Body of pancreas (tissue), 4 donors: ENCODE measurements at places on chromosomes 1 and 21.
A peak's percentile ranks its signal among the peaks of the same experiment; 100 is the strongest.

- DNase-seq: no peak
These were observed 70.0 kb upstream of the TNFSF4 start for GRCh38 chr1:173276922-173277800.

- DNase-seq: no peak
These were observed 16.6 kb downstream of the TSNAX start for GRCh38 chr1:231544943-231545592.

DNA sequence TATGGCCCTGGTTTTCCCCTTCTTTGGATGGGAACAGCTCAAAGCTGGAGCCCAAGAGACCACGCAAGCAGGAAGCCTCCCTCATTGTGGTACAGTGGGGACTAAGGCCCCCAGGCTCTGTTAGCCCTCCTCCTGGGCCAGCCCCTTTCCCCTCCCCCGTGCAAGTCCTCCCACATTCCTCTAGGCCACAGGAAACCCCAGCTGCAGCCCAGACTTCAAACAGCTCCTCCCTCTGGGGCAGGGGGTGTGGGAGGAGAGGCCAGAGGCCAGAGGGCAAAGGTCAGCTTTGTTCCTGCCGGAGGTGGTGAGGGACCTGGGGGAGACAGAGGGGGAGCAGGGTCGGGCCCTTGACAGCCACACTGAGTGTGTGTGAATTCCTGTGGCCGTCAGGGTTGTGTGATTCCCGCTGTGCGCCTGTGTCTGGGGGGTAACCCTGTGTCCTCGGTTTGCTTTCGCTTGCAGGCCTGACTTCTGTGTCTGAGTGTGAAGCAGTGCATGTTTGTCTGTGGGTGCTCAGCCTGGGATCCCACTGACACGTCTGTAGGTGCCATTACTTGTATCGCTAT, 3.4 kb upstream of the AHDC1 start:
- DNase-seq: no peak

DNA sequence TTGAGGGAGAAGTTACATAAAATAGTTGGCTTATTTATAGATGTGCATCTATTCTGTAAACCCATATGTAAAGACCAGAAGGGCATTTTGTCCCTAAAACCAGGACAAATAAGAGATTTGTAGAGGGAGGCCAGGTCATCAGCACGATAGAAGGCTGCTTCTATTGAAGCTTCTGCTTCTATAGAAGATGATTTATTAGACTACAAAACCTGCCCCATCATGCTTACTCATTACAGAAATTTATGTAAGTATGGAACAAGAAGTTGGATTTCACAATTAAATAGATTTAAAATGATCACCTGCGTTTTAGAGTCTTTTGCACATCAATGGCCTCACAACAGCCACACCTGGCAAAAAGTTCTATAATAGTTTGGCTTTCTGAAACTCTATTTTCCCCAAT, 183.5 kb downstream of the DUSP10 start:
- no peak for DNase-seq

DNA sequence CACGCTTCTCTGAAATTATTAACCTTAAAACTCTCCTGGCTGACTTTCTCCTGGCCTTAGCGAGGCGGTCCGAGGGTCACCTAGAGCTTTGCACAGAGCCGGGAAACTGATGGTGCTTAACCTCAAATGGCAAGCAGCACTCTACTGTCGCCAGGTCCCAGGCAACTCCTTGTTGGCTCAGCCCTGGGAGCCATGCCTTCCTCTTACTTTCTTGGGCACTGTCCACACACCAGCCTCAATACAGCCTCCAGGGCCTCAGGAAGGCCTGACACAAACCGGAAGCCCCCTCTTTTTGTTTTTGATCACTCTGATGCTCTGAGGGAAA, 3.8 kb downstream of the TRABD2B start:
- no peak for DNase-seq

- no peak for DNase-seq
These were observed 77.2 kb downstream of the LAMC1 start for GRCh38 chr1:183100361-183100974.

DNA sequence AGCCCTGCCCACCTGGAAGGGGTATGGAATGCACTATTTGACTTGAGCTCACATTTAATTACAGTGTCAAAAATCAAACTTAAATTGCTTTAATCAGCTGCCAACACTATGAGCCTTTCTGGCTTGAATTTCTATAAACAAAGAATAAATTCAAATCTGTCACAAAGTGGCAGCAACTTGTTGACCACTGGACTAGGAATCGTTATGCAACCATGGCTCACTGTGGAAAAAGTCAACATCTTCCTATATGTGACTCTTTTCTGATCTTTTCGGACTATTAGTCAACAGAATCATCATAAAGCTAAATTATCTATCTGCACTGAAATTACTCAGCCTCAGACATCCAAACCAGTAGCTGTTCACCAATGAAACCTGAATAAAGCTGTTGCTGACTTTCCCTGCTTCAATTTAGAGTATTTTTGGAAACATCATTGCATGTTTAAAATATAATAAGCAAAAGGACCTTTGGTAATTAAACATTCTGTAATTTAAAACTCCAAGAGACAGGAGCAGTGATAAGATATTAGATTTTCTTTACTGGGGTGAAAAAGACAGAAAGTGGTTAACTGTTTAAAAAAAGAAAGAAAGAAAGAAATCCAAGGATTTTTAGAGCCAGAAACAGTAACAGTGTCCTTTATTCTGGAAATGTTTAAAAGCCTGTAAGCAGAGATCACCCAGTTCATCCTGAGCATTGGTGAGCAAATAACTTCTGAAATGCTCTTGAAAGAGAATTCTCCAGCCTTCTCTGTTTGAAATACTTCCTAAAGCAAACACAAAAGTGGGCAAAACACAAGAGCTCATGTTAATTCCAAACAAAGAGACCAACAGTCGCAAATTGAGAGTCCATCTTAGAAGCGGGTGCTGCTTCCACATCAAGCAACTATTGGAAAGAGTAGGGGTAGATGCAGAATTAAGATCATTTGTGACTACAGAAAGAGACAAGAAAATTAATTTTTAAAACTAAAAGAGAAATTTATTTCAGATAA, 26.2 kb upstream of the ERG start:
- DNase-seq: no peak

- DNase-seq: no peak
These were observed 88.7 kb downstream of the C1orf94 start for GRCh38 chr1:34265396-34265795.

GRCh38 chr1:18530587-18531502, 50.1 kb downstream of the KLHDC7A start:
- DNase-seq: no peak

- DNase-seq: no peak
These were observed 6.8 kb upstream of the LRRN2 start for GRCh38 chr1:204692325-204692840.

DNA sequence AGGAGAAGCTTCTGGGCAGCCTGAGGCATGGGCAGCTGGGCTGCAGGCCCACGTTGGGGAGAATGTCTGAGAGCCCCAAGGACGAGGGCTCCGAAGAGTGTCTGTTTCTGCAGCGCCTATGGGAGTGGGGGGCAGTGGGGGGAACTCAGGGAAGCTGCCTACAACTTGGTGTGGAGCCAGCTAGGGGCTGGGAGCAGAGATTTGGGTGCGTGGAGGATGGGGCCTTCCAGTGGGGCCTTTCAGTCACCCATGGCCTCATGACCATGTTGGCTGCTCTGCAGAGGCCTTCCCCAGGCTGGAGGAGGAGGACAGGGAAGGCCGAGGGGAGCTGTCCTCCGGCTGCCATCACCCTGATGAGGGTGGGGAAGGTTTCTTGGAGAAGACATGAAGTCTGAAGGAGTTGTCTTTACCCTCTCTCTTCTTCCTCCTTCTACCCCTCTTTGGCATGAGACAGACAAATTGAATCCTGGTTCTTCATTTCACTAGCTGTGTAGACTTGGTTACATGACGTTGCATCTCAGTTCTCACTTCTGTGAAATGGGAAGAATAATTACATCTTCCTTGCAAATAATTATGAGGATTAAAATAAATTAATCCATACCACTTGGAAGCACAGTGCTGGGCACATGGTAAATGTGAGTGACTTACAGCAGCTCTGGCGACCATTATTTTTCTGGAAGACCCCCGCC, 8.3 kb downstream of the PPFIA4 start:
- no peak for DNase-seq

DNA sequence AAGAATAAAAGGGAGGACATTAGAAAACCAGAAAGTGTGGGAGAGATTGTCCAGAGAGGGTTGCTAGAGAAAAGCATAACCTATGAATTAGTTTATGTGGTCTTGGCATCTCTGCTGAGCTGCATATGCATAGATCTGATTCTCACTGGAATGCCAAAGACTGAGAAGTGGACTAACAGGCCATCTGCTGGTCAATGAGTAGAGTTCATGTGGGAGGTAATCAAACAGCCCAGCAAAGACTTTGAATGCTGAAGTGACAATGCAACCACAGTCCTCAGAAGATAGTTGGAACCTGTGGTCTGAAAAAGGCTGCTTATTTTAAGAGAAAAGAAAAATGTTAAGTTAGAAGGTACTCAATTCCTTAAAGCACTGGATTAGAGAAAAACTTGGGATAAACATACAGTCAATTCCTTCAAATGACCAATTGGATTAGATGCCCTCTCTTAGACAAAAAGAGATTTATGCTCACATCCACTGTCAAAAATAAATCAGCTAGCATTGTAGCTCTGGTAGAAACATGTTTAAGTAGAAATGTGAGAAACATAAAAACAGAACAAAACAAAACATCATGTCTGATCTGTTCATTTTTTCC, 382.8 kb downstream of the AMY1C start:
- no peak for DNase-seq

- DNase-seq: no peak
These were observed 21.5 kb downstream of the PANK4 start for GRCh38 chr1:2504949-2505272.

GRCh38 chr1:59674595-59674994, 140.2 kb upstream of the HOOK1 start:
- DNase-seq: peak; percentile 70

GRCh38 chr1:19349999-19350398, 37.9 kb downstream of the SLC66A1 start:
- no peak for DNase-seq

DNA sequence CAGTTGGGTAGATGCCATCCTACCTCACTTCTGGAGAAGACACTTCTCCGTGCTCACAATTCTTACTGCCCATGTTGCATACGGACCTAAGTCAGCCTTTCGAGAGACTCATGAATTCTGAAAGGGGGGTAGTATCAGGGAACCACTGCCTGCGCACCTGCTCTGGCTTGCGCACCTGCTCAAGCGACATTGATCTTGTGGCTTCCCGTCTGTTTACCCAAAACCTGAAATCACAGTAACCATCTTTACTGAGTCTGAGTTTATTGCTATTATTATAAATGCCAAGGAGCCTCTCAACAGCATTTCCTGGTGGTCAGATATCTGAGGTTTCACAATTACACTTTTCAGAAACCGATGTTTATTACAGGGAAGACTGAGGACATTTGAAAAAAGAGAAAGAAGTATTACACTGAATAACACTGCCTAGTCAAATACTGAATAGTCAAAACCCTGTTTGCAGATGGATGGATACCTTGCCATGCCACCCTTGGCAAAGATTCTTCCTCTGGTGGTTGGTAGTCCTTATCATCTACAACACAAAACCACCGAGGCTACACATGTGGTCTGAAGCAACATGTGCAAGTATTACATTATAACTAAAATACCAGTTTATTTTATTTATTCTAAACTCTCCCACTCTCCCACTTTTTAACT, 208.7 kb downstream of the SIPA1L2 start:
- no peak for DNase-seq

DNA sequence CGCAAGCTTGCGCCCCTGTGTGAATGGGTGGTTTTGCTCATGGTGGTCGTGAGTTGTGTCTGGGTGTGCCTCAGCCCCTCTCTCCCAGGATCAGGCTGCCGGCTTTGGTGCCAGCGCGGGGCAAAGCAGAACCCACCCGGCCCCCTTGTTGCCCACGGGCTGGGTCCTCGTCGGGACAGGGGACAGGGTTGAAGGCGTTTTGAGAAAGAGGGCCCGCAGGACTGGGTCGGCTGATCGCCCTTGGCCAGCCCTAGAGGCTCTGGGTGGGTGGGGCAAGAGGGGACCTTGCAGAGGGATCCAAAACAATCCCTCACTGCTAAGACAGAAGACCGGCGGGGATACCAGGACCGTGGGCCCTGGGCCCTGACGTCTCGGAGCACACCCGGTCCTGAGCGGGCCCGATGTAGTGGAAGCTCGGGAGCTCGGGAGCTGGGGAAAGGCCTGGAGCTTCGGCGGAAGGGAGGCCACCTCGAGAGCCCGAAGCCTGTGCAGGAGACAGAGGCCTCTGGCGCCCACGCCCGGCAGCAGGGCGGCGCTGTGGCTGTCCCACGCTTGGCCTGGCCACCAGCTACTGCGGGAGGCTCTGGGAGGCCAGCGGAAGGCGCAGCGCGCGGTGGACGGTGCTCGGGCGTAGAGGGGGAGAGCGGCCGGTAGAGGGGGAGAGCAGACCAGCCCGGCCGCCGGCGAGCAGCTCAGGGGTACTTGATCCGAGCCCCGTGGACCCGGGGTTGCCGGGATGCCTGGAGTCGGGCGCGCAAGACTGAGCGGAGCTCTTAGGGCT, 2.8 kb upstream of the ZNF678 start:
- DNase-seq: peak; percentile 10

DNA sequence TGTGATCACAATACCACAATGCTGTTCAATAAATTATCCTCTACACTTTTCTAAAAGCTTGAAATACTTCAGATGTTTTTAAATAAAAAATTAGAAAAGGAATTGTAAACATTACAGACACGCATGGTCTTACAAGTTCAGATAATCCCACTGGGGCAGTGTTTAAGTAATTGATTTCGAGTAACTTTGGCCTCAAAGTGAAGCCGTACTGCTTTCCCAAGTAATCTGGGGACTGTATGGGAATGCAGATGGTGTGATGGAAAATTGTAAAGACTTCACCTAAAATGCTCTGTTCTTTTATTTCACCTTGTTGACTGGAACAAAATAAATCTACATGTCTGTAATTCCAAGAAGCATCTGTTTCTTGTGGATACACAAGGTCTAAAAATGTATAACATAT, 401.7 kb upstream of the LYPLAL1 start:
- DNase-seq: no peak

- DNase-seq: peak; percentile 67
These were observed 35.2 kb downstream of the DNASE2B start for GRCh38 chr1:84433258-84434080.

GRCh38 chr21:28342212-28342810, 650.4 kb downstream of the LTN1 start:
- no peak for DNase-seq

- no peak for DNase-seq
These were observed 99.5 kb upstream of the DUSP10 start for GRCh38 chr1:221841251-221841982.

- DNase-seq: peak; percentile 24
These were observed 27.8 kb downstream of the FBXO42 start for GRCh38 chr1:16324456-16324890.

GRCh38 chr1:212368073-212368484, 46.6 kb downstream of the PACC1 start:
- DNase-seq: peak; percentile 73

- peak; percentile 30 for DNase-seq
These were observed 78.2 kb downstream of the SIM2 start for GRCh38 chr21:36776981-36777617.

GRCh38 chr1:244165021-244165420, 113.9 kb downstream of the ZBTB18 start:
- no peak for DNase-seq

- no peak for DNase-seq
These were observed 153.3 kb upstream of the RUNX1 start for GRCh38 chr21:35202431-35202830.

- peak; percentile 28 for DNase-seq
These were observed 30.6 kb upstream of the BMP8B start for GRCh38 chr1:39819091-39819812.
